ENCODE measurements at places on chromosomes 5 and 9.

DNA sequence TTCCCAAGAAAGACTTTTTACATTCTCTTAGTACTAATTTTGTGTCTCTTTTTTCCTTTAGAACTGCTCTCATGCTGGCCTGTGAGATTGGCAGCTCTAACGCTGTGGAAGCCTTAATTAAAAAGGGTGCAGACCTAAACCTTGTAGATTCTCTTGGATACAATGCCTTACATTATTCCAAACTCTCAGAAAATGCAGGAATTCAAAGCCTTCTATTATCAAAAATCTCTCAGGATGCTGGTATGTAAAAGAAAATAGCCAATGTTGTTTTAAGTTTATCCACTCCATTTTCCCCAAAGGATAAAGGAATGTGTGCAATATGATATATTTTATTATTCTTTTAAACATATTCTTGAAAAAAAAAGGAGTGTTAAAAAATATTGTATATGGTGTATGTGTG lies 27.3 kb upstream of the TTC23L start:
- DNase-seq: no peak

DNA sequence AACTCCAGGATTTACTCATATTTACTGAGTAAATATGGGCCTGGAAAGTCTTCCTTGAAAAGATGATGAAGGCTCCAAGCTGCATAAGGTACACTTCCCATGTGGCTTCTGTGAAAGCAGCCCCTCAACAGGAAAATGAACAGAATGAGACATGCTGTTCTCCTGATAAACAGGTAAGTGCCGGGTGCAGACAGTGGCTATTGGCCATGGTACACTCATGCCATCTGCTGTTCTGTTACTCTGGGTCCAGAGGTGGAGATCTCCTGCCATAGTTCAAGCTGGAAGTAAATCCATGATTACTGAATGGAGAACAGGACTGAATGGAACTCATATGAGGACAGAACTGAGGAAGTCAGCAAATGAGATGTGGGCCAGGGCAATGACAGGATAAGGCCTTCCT lies 103.6 kb downstream of the SLIT3 start:
- DNase-seq: peak; percentile 61

- DNase-seq: no peak
Observed at GRCh38 chr5:174491761-174492350, 232.5 kb upstream of the MSX2 start.

DNA sequence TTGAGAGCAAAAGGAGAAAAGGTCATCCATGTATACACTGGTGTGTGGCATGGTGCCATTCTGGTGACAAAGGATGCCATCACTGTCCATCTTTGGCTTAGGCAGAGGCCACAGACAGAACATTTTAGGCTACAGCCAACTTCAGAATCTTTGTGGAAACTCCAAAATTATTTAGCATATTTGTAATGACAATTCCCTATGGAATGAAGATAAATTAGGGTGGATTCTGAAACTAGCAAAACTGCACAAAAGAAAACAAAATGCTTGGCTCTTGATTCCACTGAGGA lies 92.5 kb downstream of the FBXW11 start:
- no peak for DNase-seq

DNA sequence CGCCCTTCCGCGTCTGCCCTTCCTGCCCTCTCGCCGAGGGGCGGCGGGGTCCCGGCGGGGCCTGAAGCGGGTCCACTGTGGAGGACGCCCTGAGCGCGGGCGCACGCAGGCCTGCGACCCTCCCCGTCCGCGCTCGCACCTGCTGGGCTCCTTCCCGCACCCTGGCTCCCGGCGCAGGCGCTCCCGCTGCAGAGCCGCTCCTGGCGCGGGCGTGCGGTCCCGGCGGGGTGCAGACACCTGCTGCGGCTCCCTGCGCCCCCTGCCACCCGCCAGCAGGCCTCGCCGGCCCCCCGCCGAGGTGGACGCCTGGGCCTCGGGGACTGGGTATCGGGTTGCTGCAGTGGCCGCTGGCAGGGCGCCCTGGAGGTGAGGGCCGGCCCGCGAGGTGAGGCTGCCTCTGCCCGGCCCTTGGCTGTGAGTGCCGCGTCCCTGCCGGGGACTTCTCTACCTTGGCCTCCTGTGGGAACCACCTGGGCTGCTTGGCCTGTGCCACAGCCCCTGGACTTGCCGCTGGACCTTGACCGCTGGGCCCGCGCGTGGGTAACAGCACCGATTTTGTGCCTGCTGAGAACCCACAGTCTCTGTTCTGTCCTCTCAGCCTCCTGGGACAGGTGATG lies 627 bp downstream of the ARRDC1 start:
- no peak for DNase-seq

- peak; percentile 71 for DNase-seq
Observed at GRCh38 chr5:10556289-10556807, 7.5 kb upstream of the ANKRD33B start.

GRCh38 chr5:60510663-60511062 lies 189.3 kb downstream of the DEPDC1B start:
- DNase-seq: no peak

DNA sequence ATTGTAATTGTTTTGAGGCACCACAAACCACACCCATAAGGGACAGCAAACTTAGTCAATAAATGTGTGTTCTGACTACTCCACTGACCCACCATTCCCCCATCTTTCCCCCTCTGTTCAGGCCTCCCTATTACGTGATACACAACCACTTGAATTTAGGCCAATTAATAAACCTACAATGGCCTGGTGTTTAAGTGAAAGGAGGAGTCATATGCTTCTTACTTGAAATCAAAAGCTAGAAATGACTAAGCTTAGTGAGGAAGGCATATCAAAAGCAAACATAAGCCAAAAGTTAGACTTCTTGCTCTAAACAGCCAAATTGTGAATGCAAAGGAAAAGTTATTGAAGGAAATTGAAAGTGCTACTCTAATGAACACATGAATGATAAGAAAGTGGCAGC lies 14.6 kb downstream of the ZBTB43 start:
- DNase-seq: no peak

DNA sequence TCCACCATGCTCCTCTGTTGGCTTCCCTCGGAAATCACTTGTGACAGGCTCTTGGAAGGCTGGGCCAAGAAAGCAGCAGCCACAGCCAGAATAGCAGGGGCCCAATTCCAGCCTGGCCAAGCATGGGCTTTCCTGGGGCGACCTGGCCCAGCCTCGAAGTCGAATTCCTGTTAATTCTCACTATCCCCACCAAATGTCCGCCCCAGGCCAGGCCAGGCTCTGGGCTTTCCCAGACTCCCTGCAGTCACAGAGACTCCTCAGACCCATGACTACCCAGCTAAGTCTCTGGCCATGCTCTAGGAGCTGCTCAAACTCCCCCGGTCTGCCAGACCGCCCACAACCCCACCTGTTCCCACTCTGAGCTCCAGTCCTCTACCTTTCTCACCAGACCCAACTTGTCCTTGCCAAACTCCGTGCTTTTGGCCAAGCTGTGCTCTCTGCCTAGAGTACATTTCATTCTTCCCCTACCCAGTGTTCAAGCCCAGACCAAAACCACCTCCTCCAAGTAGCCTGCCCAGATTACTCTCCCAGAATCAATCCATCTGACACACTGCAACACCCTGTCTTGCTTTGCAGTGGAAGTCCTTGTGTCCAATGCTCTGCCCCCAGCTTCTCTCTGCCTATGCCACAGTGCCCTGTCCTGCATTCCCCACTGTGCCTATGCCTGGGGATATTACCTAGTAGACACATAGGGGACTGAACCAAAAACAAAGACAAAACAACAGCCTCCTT lies 26.2 kb downstream of the SHB start:
- DNase-seq: no peak

DNA sequence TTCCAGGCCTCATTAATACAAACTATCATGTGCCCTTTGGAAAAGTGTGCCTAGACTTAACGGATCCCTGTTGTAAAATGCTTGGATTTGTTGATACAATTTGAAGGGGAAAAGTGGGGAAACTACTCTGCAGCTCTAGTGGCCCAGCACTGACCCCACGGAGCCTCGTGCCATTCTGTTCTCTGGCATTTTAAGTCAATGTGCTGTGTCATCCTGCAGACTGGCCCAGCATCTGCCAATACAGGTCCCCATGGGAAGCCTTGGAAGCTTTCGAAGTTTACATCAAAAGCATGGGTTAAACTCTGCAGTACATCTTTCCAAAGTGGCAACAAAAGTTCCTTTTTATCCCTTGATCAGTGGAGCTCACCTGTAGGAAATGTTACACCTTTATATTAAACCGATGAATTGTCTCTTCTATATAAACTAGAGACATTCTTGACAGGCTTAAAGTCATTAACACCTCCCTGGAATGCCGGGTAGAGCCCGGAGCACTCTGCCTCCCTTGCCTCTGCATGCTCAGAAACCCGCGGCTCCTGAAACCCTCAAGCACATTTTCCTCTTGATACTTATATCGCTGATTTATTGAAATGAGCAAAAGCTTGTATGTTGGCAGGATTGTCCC lies 596.0 kb upstream of the ADAMTS16 start:
- no peak for DNase-seq

DNA sequence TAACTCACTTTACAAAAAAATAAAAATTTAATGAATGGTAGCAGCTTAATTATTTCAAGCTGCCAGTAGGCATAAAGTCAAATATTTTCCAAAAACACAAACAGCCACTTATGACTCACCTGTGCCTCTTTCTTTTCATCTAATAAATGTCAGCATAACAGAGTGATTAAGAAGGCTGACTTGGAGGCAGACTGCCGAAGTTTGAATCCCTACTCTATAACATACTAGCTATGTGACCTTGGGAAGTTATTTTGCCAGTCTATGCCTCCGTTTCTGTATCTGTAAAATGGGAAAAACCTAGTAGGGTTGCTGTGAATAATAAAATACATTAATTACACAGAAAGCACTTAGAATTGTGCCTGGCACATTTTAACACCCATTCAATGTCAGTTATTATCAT lies 33.8 kb downstream of the FANCC start:
- DNase-seq: no peak

DNA sequence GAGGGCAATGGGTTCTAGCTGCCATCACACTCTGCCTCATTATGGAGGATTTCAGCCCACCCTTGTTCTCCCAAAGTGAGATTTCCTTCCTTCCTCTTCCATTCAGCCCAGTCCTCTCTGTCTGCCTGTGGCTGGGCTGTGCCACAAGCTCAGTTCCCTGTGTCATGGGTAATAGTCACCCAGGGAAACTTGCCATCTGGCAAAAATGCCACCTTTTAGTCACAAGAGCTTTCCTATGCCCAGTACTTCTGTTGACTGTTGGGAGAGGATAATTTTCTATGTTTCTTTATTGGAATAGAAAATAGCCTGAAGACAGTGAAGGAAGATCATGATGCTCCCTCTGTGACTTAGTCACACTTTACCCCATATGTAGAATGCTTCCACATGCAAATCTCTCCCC lies 71.4 kb downstream of the TLR4 start:
- no peak for DNase-seq

- peak; percentile 10 for DNase-seq
Observed at GRCh38 chr9:132312873-132313272, 41.9 kb downstream of the SETX start.

GRCh38 chr5:122352331-122352730 lies 40.3 kb downstream of the SNCAIP start:
- peak; percentile 96 for DNase-seq

DNA sequence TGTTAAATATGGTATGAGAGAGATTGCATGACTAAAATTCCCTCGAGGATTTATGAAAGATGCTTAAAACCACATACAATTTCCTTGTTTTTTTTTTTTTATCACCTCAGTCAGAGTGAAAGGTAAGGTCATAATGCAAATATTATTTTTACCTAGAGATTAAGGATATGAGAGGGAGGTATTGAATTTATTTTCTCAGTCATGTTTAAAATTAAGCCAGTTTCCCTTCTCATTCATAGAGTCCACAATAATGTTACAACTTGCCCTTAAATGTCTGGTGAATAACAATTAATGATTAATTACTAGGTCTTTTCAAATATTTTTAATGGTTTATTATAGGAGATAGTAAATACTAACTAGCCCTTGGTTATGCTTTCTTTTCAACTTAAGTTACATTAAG lies 144.9 kb upstream of the HAPLN1 start:
- DNase-seq: no peak

DNA sequence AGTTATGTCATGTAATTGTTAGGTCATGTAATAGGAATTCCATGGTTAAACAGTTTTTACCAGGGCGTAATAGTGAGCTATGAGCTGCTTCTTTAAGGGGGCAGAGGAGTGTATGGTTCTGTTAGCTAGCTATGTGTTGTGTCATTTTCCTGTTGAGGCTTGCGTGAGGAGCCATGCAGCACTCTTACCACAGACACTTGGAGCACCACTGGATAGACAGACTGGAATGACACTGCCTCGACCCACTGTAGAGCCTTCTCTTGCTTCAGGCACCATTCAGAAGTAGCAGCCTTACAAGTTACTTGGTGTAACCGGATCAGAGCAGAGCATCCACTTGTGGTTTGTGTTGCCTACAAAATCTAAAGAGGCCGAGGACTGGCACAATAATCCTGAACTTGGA lies 28.3 kb upstream of the STOM start:
- peak; percentile 84 for DNase-seq

- DNase-seq: no peak
Observed at GRCh38 chr9:19441730-19442129, 32.9 kb downstream of the ACER2 start.

Data from amniotic epithelial cell (primary cell).